ENCODE measurements at places on chromosomes 3 and 15.

DNA sequence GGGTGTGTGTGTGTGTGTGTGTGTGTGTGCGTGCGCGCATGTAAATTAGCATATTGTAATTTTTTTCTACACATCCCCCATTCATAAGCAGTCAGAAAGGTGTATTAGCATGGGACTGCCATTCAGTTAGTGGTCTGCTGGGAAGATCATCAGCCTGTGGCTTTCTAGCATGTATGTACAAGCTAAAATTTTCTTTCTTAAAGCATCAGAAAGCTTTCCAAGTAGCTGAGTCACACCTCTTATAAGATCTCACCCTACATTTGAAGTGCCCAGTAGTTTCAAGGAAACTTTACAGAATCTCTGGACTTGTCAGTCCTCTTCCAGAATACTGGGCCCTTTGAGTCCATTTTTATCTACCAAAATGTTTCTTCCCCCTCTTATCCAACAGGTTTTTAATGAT lies 411.4 kb upstream of the TPRG1 start:
- DNase-seq: no peak

- no peak for DNase-seq
Measured at GRCh38 chr15:22951381-22952280, 28.5 kb downstream of the CYFIP1 start.

DNA sequence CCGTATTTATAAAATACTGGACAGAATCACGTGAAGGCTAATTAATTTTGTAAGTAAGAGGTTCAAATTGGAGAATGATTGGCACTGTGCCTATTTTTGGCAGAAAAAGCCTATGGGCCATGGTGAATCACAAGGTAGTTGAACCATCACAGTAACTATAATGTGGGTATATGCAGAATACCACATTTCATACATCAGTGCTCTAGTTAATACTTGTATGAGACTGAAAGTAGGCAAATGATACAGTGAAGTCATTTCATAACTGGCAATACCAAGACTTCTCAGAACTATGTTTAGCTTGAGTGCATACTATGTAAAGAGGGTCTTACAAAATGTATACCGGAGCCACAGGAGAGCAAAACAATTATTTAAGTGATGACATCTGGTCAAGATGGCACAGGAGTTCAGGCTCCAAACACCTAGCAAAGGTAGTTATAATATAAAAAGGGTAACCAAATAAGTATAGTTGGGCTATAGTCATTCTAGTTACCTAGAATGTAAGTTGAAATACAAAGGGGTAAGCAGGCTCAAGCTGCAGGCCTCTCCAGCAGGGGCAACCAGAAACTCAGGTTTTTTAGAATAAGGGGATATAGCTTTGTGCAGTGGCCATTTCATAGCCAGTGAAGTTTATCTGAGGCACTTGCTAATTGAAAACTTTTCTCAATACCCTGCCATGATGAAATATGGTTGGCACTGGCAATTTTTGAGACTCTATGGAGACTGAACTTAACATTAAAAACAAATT lies 19.1 kb downstream of the GPR160 start:
- DNase-seq: no peak

DNA sequence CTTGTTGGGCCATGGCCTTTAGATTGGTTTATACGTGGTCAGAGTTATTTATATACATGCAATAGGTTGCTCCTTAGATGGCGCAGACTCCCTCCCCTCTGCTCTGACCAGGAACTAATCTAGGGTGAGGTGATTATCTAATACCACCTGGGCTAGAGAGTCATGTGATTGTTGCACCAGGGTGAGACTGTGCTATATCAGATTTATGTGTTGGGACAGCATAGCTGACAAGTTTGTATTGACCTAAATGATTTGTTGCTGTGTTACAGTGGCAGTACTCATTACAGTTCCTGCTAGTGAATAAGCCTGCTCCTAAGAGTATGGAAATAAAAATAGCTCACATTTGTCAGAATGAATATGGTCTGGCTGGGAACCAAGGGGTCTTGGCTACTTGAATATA lies 7.2 kb upstream of the IQCF6 start:
- no peak for DNase-seq

DNA sequence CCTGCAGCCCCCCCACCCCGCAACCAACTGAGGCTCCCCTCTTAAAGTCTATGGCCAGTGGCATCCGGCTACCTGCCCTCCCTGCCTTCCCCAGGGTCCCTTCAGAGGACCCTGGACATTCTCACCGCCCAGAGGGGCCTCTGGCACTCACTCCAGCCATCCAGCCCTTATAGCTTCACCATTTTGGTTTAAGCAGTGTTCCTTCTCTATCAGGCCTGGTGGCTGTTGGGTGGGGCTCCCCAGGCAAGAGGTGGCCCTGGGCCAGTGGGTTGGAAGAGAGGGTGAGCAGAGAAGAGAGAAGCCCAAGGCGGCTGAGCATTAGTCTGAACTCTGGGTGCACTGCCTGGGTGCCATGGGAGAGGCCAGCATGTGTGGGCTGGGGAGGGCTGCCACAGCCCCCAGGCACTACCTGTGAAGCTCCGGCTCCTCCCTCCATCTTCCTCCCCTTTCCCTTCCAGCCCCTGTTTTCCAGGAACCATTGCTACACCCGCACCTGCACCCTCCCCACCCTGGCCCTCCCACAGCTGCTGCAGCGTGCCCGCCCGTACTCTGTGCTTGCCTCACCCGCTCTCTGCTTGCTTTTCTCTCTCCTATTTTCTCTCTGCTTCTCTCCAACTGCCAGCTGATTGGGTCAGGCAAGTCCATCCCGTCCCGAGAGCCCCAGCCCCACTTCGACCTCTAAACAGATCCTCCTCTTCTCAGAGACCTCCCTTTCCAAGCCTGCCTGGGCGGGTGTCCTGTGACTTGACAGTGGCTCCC lies 168.2 kb downstream of the TBC1D2B start:
- no peak for DNase-seq

GRCh38 chr3:13274125-13274524 lies 146.0 kb downstream of the NUP210 start:
- DNase-seq: no peak

GRCh38 chr3:119322021-119322834 lies 28.0 kb downstream of the ARHGAP31 start:
- no peak for DNase-seq

DNA sequence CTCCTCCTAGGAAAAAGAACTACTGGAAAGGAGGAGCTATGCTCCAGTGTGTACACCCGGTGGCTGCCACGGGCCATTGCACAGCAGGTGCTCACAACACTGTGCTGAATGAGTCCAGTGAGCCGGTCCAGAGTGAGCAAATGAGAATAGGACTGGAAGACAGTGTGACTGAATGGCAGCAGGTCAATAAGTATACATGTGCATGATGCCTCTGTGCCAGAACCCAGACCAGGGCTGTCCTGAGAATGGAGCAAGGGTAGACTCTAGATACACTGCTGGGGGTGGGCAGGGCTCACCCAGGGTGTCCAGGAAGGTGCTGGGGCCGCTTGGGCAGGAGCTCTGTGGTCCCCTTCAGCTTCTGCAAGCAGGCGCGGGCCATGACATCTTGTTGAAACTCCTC lies 8.3 kb downstream of the POLG start:
- no peak for DNase-seq

GRCh38 chr3:13839726-13840340 lies 40.0 kb downstream of the WNT7A start:
- DNase-seq: no peak

DNA sequence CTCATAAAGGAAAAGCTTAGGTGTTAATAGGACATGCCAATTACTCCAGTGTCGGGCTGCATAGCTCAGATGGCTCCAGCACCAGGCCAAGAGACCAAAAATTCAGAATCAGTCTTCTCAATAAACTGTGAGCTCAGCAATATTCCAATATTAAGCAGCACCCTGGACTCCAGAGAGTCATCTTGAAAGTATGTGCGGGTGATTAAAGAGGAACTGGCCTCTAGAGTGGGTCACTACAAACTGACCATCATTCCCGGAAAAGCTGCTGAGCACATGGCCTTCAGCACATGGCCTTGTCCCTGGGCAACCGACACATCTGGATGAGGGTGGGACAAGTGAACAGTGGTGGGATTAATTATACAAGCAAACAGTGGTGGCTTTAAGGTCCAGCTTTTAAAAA lies 59.0 kb downstream of the MAGI1 start:
- DNase-seq: no peak

DNA sequence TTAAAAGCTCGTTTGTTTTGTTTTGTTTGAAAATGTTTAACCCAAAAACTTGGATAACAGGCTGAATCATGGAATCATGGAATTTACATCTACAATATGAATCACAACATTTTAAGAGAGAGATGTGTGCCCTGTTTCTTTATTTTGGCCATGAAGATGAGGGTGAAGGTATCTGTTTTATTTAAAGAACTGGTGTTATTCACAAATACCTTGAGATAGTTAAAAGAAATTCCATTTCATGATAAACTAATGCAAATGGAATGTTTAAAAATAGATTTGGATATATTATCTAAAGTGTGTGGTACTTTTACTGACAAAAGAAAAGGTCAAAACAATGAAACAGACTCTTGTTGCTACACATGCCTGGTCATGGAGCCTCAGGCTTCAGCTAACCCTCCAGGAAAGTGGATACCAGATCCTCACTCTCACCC lies 486.0 kb upstream of the CFAP20DC start:
- DNase-seq: no peak

- DNase-seq: no peak
Measured at GRCh38 chr3:62145086-62145757, 228.1 kb downstream of the FEZF2 start.

GRCh38 chr15:96237002-96237401 lies 93.5 kb upstream of the NR2F2 start:
- DNase-seq: no peak

GRCh38 chr3:71313844-71314243 lies 269.7 kb downstream of the FOXP1 start:
- no peak for DNase-seq

DNA sequence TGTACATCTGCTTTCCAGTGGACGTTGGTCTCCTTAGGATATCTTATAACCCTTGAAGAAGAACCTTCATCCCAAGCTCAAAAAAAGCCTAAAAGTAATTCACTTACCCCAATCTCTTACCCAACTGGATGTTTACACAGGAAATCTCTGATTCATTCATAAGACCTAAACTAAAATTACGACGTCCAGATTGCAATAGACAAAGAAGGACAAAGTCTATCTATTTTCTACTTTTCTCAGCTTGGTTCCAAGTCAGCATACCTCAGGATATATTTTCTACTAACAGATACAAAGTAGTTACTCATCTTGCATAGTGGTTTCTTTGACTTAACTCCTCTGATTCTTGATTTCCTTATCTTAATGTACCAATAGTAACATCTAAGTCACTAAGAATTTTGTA lies 669.9 kb downstream of the OTOL1 start:
- no peak for DNase-seq

- DNase-seq: no peak
Measured at GRCh38 chr3:47715928-47716327, 65.8 kb downstream of the SMARCC1 start.

- no peak for DNase-seq
Measured at GRCh38 chr3:192090586-192090985, 629.6 kb downstream of the PYDC2 start.

DNA sequence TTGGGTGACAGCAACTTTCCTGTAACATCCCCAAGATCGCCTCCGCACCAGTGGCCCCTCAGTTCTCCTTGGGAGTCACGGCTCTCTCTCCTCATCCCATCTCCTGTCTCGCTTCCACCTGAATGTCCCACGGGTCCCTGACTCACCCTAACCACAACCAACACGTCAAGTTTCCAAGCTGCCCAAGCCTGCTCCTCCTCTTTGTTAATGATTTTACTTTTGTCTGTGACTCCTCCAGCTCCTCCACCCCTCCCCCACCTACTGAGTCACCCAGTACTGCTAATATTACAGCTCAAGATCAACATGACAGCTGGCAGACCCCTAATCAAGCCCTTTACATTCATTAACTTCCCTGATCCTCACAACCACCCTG lies 39.3 kb downstream of the BDH1 start:
- peak; percentile 29 for DNase-seq

GRCh38 chr15:70742928-70743327 lies 20.4 kb downstream of the UACA start:
- no peak for DNase-seq

DNA sequence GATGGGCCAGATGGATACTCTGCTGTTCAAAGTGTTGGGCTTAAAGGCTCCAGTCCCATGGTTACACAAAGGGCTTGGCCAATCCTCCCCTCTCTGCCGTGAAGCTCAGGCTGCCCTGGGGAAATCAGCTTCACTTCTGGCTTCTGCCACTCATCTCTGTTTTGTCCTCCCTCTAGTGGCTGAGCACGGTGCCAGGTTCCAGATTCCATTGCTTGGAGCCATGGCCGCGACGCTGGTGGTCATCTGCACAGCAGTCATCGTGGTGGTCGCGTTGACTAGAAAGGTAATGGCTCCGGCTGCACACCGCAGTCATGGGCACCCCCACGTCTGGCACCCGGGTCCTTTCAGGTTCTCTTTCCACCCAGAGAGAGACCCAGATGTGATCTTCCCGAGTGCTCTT lies 5.6 kb downstream of the TIGIT start:
- no peak for DNase-seq

DNA sequence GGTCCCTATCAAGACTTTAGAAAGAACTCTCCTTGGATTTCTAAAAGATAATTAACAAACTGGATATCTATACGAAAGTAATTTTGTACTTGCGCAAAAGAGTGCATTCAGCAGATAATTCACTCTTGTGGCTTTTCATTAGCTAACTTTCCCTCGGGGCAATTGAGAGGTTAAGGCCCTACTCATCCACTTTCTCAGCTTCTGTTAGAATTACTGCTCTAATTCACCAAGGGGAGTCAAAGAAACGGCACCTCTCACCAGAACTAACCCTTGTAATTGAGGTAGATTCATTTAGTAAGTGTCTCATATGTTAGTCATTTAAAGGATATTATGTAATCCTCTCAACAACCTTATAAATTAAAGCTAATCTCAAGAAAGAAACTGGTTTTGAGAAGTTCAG lies 22.5 kb upstream of the MB21D2 start:
- no peak for DNase-seq

DNA sequence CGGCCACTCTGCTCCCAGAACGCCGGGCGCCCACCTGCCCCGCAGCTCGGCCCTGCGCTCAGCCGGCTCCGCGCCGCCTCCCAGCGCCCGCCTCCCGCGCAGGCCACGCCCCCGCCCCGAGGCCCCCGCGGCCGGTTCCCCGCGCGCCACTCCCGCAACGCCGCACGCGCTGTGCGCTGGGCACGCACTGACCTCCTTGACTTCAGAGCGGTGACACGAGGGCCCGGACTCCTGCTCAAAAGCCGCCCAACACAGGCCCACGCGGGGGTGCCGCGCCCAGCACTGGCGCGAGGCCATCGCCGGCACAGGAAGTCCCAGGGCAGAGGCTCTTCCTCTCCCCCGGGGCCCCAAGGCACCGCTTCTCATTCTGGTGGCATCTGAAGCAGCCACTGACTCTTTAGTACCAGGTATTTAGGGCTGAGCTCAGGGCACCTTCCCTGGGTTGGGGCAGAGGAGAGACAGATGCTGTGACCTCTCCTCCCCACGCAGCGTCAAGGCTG lies 12.4 kb downstream of the TNK2 start:
- peak; percentile 54 for DNase-seq

DNA sequence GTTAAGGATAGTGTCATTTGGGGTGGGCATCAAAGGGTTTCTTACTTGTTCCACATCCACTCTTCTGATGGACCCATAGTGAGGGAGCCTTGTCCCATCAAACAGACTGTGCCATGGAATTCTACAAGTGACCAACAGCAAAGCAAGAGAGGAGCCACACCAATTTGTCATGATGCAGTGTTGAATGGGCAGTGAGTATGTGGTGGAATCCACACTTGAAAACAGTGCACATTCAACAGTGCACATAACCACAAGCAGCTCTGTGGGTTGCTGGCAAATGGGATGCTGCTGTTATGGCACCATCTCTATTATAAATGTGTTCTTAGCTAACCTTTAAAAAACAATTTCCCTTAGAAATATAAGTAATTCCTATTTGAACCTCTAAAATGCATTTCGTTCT lies 52.5 kb upstream of the CPNE4 start:
- DNase-seq: no peak
